NCI-H774 (cell line): ENCODE measurements at places on chromosomes 3 and 15.
A peak's percentile ranks its signal among the peaks of the same experiment; 100 is the strongest.

- DNase-seq = no peak
Observed at GRCh38 chr3:79767905-79768267, at the start of gene ROBO1. TSS of gene ROBO1 (minus strand) at chr3:79767998.

- DNase-seq = peak; percentile 50
Observed at GRCh38 chr15:101641129-101641764, 10.9 kb downstream of the TM2D3 start.

GRCh38 chr3:115436767-115437301 is 186.5 kb upstream of the GAP43 start:
- DNase-seq = no peak

GRCh38 chr15:40320931-40321371 is 2.5 kb upstream of the INAFM2 start:
- peak; percentile 40 for DNase-seq

DNA sequence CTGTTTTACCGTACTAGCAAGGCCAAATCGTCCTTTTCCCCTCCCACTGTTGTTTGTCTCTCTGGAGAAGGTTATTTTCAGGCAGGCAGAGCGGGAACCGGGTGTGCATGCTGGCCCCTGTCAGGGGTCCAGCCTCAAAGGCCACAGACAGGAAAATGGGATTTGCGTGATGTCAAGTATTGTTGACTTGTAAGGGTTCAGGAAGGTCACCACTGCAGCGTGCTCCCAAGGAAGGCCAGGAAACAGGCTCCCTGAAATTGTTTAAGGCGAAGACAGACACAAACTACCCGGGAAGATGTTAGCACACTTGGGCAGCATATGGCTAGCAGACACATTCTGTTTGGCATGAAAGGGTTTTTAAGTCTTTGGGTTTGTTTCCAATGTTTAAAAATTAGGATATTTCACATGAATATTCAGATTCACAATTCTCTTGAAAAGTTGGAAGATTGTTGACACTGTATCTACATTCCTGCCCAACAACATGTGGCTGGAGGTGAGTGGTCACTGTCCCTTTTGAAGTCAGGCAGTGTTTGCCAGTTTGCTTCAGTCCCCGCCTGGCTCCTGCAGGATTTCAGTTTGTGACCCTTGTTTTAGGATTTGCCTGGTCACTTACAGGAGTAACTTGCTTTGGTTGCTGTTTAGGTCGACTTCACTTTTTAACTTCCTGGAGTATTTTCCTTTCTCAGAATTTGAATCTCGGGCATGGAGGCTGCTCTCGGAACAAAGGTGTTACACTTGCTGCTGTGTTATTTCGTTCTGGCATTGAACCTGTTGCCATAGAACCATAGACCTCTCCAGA is 90.4 kb downstream of the BDH1 start:
- DNase-seq = no peak

GRCh38 chr15:42037656-42038055 is 16.8 kb upstream of the PLA2G4E start:
- DNase-seq = peak; percentile 67

DNA sequence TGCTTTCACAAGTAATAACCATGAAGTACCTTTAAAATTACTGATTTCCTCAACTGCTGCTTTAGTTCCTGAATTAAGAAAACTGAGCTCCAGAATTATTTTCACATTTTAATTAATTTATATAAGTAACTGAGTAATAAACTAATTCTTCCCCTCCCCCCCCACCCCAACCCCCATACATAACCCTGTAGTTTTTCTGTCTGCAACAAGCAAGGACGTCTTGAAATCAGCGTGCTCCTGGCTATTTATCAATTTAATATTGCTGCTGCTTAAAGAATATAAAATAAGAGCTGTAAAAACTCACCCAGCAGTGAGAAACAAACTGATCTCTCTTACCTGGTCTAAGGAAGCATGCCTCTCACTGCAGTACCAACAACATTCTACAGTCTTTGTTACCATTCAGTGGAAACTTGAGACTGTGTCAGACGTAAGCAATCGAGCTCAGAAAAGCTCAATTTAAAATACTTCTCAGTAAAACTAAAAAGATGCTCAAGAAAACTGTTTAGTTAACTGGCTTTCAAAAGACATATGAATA is 121.0 kb downstream of the TFDP2 start:
- DNase-seq = peak; percentile 10

DNA sequence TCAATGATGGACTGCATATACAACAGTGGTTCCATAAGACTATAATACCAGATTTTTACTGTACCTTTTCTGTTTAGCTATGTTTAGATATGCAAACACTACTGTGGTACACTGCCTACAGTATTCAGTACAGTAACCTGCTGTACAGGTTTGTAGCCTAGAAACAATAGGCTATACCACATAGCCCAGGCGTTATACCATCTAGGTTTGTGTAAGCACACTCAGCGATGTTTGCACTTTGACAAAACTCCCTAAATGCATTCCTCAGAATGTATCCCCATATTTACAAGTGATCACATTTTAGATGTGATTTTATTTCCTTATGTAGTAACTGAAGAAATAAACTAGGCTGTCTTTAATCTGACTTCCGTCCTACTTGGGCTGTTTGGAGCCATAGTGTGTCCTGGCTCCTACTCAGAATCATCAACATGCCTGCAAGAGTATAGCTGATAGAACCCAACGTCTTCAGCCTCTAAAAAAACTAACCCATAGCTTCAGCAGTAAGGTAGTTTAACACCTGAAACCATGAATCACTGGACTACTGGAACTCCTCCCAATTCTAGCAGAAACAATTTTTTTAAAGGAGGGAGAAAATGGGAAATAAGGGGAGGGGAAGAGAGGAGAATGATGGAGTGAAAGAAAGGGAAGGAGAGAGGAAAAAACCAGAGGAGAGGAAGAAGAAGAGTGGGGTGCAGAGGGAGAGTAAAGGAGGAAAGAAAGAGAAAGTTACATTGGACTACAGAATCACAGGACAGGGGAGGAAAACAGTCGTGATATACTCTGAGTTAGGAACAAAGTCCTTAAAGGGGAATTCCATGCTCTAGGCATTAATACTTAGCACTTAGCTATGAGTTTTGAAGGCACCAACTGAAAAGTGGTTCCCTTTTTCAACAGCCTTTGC is 67.7 kb upstream of the PLXND1 start:
- DNase-seq = no peak

GRCh38 chr15:95604634-95605036 is 725.9 kb upstream of the NR2F2 start:
- DNase-seq = no peak

DNA sequence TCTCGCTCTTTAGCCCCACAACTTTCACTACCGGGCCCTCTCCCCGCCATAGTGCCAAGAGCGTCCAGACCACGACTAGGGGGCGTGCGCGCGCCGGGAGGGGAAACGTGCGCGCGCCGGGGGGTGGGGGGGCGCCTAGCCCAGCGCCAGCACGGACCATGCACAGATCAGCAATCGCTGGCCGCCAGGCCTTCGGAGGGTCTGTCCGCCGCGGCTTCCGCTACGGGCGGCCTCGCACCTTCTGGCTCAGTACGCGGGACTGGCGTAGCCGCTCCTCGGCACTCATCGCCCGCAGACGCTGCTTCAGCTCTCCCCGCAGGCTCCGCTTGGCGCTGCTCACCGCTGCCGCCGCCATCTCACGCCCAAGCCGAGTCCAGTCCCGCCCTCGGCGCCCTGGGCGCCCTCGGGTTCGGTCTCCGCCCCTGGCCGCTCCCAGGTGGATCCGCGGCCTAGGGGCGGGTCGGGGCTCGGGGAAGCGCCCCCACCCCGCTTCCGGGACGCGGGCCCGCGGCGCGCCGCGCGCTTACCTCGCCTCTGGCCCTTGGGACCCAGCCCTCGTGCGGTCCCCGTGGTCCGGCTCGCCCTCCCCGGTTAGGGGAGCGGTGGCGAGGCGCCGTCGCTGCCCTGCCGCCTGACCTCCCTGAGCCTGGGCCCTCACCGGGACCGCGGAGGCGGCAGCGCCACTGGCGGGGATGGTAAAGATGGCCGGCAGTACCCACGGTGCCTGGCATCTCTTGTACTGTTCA is at the start of gene MTHFS:
TSS of gene MTHFS (minus strand) at position 381 of the 746 bp plus-strand sequence. CDS start at position 355, 26 bp downstream.
- peak; percentile 82 for DNase-seq

GRCh38 chr3:53702776-53703530 is 143.3 kb downstream of the CHDH start:
- no peak for DNase-seq

DNA sequence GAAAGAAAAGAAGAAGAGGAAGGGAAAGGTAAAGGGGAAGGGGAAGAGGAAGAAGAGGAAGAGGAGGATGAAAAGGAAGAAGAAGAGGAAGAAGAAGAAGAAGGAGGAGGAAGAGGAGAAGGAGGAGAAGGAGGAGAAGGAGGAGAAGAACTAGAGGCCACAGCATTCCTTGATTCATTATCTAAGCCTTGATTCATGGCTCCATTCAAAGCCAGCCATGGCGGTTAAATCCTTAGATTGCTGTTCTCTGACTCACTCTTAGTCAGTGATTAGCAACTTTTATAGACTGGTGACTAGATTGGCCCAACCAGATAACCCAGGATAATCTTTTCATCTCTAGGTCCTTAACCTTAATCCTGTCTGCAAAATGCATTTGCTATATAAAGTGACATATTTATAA is 47.6 kb downstream of the OSTN start:
- DNase-seq = no peak

DNA sequence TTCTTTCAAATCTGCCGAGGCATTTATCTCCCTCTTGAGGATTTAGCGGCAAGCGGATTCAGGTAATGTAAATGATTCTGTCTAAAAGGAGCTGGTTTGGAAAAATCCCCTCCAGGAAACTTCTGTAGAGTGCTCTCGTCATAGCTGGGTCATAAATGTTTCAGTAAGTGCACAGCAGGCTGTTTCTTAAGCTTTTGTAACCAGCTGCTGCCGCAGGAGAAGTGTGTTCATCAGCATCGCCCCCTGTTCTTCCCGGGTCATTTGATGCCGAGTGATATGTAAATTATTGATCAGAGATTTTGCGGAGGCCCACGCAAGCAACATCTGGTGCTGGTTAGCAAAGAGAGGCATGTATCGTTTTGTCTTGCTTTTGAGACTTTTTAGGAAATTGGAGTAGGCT is 53.1 kb downstream of the DNASE1L3 start:
- no peak for DNase-seq
